Suprapubic skin (tissue), 4 donors: ENCODE measurements at places on chromosomes 12 and 14.

GRCh38 chr12:96150442-96150841 is 43.7 kb upstream of the ELK3 start:
- no peak for DNase-seq
- no peaks in the 10 kb centered on the region for H3K4me1 ChIP-seq
- no peak overlapping the region for H3K4me3 ChIP-seq
- no peaks in the 10 kb centered on the region for H3K36me3 ChIP-seq

DNA sequence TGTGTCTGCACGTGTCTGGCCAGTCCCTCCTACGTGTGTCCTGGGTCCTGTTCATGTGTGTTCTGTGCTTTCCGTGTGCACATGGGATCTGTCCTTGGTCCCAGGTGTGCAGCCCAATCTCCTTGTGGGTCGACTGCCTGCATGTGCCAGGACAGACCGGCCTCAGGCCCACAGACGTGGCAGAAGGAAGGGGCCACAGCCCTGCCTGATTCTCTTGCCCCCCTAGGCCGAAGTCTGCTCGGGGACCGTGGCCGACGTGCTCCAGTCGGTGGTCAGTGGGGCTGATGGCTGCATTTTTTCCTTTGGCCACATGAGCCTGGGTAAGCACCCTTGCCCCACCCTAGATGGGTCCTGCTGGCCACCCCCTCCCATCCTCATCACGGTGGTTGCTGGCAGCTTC is 34.0 kb downstream of the KIF26A start:
- DNase-seq = no peak
- H3K4me3 ChIP-seq = peak overlapping the region; percentile 30
- H3K27ac ChIP-seq = no peak overlapping the region
- no peaks in the 10 kb centered on the region for H3K36me3 ChIP-seq

- peaks cover 4% of the 10 kb centered on the region for H3K27me3 ChIP-seq
- no peak overlapping the region for H3K4me3 ChIP-seq
- H3K36me3 ChIP-seq = no peaks in the 10 kb centered on the region
- H3K27ac ChIP-seq = peak overlapping the region; percentile 70
- H3K4me1 ChIP-seq = peaks cover 60% of the 10 kb centered on the region
- DNase-seq = no peak
These were observed 16.9 kb upstream of the KRT7 start for GRCh38 chr12:52216100-52216499.

DNA sequence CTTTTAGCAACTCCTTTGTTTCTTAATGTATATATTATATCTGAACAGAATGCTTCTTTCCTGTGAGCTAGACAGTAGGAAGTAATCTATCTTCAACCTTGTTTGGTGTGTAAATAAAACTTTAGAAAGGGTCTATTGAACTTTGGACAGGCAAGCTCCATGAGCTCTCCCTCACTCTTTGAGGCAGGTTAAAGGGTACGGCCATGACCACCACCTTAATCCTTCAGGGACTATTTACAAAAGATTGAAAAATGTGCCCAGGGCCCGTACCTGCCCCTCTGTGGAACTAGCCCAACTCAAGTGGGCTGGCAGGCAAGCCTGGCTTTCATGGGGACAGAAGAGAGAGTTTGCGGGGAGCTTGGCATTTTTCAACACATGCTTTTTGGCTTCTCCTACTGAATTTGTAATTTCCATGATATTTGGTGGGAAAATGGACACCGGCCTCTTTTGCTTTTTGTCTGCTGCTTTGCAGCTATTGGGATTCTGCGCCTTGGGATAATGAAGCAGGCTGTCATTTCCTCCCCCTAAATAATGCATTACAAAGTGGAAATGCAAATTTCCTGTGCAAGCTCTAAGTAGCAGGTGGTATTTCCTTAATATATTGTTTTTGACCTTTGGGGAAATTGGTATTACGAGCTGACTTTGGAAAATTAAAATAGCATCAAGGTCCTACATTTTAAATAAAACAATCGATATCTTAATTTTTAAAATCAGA is 106.0 kb downstream of the HMGA2 start:
- no peak overlapping the region for H3K27ac ChIP-seq
- no peaks in the 10 kb centered on the region for H3K36me3 ChIP-seq
- peaks cover 8% of the 10 kb centered on the region for H3K27me3 ChIP-seq
- H3K4me1 ChIP-seq = no peaks in the 10 kb centered on the region

DNA sequence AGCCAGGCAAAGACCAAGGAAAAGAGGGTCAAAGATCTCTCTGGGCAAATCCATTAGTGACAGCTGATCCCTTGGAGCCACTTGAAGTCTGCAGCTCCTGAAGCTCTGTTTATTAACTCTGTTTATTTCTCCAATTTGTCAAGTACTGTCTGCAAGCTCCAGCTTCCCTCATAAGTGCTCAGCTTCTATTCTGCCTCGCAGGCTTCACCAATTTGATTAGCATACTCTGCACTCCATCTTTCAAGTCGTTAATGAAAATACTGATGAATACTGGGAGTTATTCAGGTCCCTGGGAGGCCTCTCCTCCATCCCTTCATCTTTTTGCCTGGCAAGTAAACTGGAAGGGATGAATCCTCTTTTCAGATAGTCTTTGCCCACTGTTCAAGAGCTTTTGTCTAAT is 54.3 kb downstream of the TTC9 start:
- no peak overlapping the region for H3K4me3 ChIP-seq
- no peaks in the 10 kb centered on the region for H3K4me1 ChIP-seq
- H3K27me3 ChIP-seq = no peaks in the 10 kb centered on the region
- H3K27ac ChIP-seq = no peak overlapping the region
- no peak for DNase-seq

DNA sequence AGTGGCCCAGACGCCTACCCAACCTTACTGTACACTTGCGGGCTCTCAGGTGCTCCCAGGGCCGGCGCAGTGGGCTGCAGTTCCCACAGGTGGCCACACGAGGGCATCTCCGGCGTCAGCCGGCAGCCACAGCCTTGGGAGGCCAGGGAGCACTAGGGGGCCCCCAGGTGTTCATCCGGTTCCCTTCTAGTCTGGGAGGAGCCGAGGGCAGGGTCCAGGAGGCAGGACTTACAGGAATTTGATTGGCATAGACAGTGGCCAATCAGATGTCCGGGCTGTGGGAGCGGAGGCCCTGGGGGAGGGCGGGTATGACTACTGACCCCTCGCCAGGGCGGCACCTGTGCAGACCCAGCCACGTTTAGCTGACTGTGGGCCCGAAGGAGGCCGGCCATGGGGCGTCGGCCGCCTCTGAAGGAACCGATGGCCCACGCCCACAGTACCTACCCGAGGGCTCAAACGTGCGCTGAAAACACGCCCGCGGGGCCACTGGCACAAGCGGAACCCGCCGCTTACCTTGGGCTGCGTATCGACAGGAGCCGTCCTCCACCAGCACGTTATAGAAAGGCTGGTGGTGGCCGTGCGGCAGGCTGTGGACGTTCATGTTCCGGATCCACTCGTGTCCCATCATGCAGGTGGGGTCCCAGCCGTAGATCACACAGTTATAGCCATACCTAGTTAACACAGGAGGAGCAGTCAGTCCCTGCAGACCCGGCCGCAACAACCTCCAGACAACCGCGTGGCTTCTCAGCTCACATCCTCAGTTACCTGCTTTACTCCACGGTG is 34.8 kb downstream of the FBXO21 start:
- peaks cover under 1% of the 10 kb centered on the region for H3K4me1 ChIP-seq
- H3K36me3 ChIP-seq = peaks cover 76% of the 10 kb centered on the region
- H3K4me3 ChIP-seq = no peak overlapping the region
- DNase-seq = no peak
- H3K27me3 ChIP-seq = no peaks in the 10 kb centered on the region

GRCh38 chr12:113262710-113263109 is 41.4 kb downstream of the TPCN1 start:
- no peaks in the 10 kb centered on the region for H3K27me3 ChIP-seq
- peak overlapping the region; percentile 21 for H3K27ac ChIP-seq
- no peak overlapping the region for H3K4me3 ChIP-seq
- peaks cover 32% of the 10 kb centered on the region for H3K4me1 ChIP-seq
- H3K36me3 ChIP-seq = peaks cover 27% of the 10 kb centered on the region
- DNase-seq = peak; percentile 19

DNA sequence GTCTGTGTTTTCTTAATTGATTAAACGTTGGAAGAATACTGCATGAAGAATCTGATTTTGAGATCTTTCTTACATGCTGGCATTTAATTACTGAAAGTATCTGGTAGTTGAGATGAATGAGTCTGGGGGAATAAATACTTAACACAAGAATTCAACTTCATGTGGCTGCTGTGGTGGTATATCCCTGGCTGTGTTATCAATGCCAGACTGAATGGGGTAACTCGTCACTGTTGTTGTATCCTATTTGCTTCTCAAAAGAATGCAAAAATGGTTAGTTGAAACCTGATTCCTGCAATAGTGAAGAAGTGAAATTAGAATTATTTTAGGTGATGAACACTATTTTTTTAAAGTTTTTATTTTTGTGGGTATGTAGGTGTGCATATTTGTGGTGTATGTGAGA is 72.5 kb downstream of the HMGA2 start:
- no peak overlapping the region for H3K27ac ChIP-seq
- no peaks in the 10 kb centered on the region for H3K27me3 ChIP-seq
- no peak overlapping the region for H3K4me3 ChIP-seq
- H3K36me3 ChIP-seq = no peaks in the 10 kb centered on the region
- peaks cover 14% of the 10 kb centered on the region for H3K4me1 ChIP-seq

DNA sequence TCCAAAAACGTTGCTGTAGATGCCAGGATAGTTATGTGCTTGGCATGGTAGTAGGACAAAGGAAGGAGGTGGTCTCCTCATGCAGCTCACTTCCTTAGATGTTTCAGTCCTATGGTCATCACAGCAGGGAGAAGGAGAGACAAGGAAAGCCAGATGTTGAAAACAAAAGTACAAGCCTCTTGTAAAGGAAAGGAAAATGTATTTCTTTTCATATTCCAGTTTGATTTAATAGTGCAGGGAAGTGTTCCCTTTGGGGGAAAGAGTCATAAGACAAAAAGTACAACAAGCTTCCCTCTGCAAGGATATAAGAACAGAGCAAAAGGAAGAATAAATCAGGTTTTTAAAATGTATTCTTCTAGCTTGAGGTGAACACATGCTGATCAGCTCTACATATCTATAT is 8.6 kb upstream of the TMCC3 start:
- H3K27ac ChIP-seq = no peak overlapping the region
- peaks cover 14% of the 10 kb centered on the region for H3K4me1 ChIP-seq
- H3K36me3 ChIP-seq = no peaks in the 10 kb centered on the region
- H3K27me3 ChIP-seq = no peaks in the 10 kb centered on the region
- H3K4me3 ChIP-seq = no peak overlapping the region

GRCh38 chr12:116448165-116448739 is 110.9 kb upstream of the MAP1LC3B2 start:
- peaks cover 14% of the 10 kb centered on the region for H3K4me1 ChIP-seq
- H3K27me3 ChIP-seq = no peaks in the 10 kb centered on the region
- H3K36me3 ChIP-seq = no peaks in the 10 kb centered on the region

DNA sequence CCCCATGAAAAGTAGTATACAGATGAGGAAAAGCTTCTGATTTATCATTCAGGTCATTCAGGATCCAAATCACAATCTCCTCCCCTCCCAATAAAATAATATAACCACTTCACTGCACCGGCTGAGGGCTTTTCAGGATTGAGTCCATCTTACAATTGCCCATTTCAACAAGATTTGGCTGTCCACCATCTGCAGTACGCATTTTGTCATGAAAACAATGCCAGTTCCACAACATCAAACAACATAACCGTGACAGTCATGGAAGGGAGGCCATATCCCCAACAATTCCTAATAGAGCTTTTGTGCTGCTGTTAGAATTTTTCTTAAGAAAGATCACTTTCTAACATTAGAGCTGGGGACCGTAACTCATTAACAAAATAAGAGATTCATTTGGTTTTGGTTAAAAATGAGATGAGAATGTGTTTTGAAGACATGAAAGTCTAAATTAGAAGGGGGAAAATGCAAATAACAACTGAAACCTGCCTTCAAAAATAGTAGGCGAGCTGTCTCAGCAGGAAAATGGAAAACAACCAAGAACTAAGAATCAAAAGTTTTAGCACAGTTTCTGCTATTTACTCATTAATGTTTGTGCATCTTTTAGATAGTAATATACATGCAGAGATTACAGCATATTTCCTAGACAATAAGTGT is 38.3 kb upstream of the TMTC2 start:
- H3K4me1 ChIP-seq = peaks cover 16% of the 10 kb centered on the region
- H3K4me3 ChIP-seq = no peak overlapping the region
- no peak for DNase-seq
- no peaks in the 10 kb centered on the region for H3K27me3 ChIP-seq

DNA sequence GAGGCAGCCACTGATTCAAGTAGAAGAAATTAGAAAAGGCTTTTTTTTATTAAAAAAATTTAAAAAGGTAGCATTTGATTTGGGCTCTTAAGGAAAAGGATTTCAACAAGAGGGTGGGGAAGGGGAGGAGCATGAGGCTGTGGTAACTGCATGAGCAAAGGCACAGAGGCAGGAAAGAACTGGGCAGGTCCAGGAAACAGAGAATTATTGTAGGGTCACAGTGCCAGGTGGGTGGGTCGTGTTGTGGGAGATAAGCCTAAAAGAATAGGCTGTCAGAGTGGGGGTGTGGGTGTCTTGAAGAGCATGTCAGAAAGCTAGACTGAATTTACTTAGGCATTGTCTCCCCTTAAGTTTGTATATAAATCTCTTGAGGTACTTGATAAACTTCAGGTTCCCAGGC is 7.8 kb downstream of the LIMA1 start:
- DNase-seq = no peak
- H3K4me1 ChIP-seq = peaks cover 38% of the 10 kb centered on the region
- H3K27me3 ChIP-seq = no peaks in the 10 kb centered on the region
- no peaks in the 10 kb centered on the region for H3K36me3 ChIP-seq
- H3K27ac ChIP-seq = peak overlapping the region; percentile 12

DNA sequence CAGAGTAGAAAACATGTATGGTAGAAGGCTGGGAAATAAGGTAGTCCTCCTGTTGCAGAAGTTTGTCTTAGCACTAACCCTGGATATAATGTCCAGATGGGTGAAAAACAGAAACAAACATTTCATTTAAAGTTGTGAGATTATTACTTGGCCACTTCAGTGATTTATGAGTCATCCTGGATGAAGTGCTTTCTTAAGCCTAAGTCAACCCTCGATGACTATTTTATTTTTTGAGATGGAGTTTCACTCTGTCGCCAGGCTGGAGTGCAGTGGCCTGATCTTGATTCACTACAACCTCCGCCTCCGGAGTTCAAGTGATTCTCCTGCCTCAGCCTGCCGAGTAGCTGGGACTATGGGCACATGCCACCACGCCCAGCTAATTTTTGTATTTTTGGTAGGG is 10.2 kb downstream of the DLST start:
- H3K4me1 ChIP-seq = peaks cover 17% of the 10 kb centered on the region
- peaks cover 80% of the 10 kb centered on the region for H3K36me3 ChIP-seq
- H3K27me3 ChIP-seq = no peaks in the 10 kb centered on the region
- DNase-seq = no peak

DNA sequence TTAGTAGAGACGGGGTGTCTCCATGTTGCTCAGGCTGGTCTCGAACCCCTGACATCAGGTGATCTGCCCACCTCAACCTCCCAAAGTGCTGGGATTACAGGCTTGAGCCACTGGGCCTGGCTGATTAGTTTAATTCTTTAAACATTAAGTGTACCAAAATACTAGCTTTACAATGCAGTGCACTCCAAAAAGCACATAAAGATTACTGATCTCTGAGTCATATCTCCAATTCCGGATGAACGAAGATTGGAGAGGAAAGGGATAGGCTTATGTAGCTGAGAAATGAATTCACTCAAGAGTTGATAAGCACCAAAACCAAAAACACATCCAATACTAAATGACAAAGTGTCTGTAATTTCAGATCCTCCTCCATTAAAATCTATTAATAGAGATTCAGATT is 15.1 kb downstream of the NAV3 start:
- no peaks in the 10 kb centered on the region for H3K27me3 ChIP-seq
- H3K36me3 ChIP-seq = no peaks in the 10 kb centered on the region
- no peak for DNase-seq
- H3K27ac ChIP-seq = no peak overlapping the region

GRCh38 chr14:103149351-103150237 is 26.3 kb downstream of the TNFAIP2 start:
- no peak for DNase-seq
- H3K4me1 ChIP-seq = peaks cover 10% of the 10 kb centered on the region
- H3K4me3 ChIP-seq = no peak overlapping the region
- H3K27ac ChIP-seq = no peak overlapping the region
- H3K27me3 ChIP-seq = no peaks in the 10 kb centered on the region
